ENCODE measurements at places on chromosomes 5 and 9.

DNA sequence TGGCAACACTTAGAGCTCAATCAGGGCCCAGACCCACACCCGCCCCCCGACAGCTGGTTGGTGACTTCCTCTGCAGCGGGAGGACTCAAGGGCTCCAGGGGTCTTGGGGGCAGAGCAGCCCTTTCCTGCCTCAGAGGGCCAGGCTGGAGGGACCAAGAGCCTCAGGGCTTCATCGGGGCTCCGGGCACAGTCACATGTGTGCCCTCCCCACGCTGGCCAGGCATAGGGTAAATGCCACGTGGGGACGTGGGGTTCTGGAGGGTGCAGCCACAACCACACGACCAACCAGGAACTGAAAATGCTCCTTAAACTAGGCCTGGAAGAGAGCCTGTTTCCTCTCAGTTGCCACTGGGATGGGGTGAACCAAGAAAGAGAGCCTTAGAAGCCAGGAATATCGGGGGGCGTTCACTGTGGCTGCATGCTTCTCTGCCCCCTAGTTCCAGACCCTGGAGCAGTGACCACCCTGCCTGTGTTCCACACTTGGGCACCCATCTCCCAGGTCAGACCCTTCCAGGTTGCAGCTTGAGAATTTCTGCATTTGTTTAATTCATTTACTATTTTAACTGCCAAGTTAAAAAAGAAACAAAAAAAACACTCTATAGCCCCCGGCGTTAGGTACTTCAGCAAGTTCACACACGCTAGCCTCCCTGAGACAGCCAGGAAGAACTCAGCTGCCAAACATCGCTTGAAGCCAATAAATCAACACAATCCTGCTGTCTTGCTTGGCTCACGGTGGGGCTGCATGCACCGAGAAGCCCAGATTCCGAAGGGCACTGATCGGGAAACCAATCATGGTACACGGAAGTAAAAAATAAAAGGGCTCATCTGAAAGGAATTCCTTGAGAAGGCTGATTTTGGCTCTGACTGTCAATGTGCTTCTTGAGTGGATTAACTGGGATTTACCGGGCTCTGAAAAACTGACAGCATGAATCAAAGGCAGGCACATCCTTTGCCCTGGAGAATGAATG is 56.1 kb upstream of the PHYKPL start:
- no peak for DNase-seq

DNA sequence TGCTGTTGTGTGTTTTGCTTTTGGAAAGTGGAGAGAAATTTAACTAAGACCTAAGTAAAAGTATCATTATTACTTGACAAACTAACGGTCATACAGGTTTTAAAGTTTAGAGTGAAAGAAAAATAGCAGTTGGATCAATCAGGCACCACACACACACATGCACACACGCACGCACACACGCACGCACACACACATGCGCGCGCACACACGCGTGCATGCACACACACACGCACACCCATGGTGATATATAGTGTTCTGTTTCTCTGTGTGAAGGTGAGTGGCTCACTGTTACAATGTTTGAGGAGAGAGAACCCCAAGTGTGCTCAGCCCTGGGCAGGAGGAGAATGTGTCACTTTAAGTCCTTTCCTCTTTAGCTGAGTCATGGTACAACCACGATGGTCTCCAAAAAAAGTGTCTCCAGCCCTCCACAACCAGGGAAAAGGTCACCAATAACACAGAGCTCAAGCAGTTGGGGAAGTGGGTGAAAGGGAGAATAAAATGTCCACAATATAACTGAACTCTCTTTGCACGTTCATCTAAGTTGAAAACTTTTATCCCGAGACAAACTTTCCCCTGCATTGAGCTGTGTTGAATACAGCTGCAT is 3.2 kb downstream of the ZNF366 start:
- no peak for DNase-seq

DNA sequence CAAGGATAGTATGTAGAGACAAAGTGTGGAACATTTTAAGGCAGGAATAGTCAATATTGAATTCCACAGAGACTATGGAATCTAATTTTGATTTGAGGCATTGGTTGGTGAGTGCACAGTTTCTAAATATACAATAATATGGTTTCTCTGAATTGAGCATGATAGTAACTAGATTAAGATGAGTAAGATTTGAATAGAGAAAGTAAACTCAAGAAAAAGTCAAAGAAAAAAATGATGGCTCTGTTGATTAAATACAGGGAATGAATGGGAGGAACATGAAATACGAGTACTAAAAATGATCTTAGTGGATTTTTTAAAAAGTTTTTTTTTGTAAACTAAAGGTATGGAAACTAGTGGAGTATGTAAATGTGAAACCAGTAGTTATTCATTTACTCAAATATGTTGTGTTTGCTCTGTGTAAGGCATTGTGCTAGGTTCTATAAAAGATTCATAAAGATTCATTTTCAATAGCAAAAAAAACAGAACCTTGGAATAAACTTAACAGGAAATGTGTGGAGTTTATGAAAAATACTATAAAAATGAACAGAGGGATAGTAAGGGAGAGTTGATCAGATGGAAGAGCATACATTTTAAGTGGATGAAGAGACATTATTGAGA is 101.2 kb downstream of the ZCCHC7 start:
- no peak for DNase-seq

DNA sequence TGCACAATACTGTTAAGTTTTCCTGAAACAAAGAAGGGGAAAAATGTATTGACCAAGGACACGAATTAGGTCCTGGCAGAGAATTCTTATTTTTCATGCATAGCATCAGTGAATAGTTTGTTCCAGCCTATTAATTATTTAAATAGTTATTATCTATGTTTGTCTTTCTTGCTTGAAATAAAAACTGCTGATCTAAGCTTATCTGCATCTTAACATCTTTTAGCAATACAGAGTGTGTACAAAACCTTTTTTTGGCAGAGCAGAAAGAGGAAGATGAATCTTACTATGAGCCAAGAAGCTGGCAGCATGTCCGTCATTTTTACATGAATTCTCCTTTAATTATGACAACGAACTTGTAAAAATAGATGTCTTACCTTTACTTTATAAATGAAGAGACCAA is 23.3 kb upstream of the PLPPR1 start:
- DNase-seq, result no peak

GRCh38 chr9:123395689-123396511 is 39.9 kb downstream of the CRB2 start:
- DNase-seq, result no peak

GRCh38 chr5:24602188-24602587 is 42.6 kb downstream of the CDH10 start:
- DNase-seq, result no peak

DNA sequence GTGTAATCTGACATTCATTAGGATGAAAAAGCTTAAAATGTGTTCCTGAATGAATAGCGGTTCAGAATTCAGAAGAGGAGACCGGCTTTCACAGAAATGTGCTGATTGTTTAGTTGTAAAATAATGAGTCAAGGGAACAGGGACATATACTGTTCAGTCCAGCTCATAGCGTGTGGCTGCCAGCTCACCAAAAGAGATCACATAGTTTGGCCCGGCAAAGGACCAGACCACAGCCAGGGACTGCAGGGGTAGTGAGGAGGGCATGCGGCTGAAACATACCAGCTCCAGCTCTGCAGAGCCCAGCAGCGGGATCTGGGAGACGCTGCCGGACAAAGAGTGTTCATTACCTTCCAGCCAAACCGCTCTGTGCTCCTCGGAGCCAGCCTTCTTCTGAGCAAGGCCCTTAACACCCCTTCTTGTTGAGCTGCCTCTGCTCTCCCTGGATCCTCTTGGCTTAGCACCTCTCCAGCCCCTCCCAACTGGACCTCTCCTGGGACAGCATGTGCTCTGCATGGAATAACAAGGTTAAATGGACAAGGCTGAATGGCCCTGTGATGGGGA is 116.8 kb upstream of the CNTLN start:
- no peak for DNase-seq

DNA sequence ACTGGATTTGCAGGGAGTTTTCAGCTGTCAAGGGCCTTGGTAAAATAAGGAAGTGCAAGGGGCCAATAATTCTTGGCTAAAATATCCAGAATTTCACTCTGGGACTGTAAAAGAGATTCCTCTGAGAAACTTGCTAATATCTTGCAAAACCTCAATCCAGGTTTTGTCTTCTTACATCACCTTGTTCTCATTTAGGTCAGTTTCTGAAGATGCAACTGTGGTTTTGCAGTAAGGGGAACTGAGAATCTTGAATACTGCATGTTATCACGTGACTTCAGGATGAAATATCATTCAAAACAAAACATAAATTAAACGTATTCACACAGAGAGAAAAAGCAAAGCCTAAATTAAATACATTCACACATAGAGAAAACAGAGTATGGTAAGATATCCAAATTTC is 35.0 kb upstream of the RIC1 start:
- peak; percentile 92 for DNase-seq

DNA sequence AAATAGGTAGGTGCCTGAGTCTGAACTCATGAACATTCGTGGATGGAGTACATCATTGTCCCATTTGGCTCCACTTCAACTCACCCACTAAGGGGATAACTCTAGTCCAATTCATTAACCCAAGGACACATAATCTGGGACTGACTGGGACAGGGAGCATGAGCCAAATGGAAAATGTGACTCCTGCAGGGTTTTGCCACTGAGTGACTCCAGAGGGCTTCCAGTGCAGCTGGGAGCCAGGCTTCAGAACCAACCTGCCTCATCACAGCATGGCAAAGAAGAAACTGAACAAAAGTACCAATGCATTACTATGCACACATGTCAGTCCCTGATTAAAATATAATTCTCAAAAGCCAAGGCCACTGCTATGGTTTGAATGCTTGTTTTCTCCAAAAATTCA is 159.7 kb upstream of the SNX2 start:
- DNase-seq, result no peak

DNA sequence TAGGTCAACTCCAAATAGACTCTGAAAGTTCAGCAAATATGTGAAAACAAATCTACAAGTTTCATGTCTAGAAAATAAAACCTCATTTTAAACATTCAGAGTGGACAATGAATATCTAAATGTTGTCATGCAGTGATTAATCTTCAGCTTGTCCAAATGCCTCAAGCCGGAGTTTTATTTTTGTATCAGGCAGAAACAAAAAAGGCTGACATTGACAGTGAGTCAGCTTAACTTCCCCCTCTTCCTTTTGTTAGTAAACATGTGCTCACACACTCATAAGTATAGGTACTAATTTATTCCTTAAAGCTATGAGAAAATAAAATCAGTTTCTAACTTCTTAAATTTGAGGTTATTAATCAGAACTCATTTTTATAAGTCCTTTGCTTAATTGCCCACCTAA is 467.9 kb upstream of the DAB2 start:
- DNase-seq, result no peak

DNA sequence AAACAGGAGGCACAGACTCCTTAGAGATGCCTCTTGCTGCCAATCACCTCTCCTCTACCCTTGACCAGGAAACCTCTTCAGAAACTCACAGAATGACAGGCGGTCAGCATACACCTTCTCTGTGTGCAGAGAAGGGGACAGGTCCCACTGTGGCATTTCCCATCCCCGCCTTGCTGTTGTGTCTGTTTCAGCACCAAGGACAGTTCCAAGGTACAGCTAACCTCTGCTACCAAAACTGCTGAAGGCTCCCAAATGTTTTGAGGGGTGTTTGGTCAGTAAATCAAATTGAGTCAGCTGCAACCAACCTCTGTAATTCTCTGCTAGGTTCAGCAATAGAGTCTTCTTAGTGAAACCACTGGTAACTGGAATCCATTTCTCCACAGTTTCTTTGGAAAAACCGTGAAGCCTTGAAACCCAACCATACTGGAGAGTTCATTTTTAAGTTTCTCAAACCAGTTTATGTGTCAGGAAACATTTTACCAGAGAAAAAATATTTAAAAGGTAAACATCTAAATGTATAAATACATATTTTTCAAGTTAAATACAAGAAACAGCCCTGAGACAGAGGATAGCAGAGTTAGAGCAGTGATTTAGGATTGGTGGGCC is 122.0 kb downstream of the DRD1 start:
- no peak for DNase-seq

DNA sequence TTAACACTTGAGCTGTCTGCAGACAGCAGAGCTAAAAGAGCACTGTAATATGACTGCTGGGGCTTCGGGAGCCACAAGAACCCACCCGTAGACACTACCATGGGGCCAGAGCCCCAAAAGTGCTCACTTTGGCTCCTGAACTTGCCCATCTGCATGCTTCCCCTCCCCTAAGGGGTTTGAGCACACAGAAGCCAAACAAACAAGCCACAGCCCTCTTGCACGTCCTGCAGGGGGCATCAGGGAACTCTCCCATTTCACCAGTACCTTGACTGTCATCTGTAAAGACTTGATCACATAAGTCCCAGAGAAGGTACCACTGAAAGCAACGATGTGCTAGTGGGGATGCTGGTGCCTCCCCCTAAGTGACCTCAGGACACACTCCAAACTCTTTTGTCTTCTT is 681.8 kb downstream of the SEMA5A start:
- DNase-seq, result peak; percentile 22

DNA sequence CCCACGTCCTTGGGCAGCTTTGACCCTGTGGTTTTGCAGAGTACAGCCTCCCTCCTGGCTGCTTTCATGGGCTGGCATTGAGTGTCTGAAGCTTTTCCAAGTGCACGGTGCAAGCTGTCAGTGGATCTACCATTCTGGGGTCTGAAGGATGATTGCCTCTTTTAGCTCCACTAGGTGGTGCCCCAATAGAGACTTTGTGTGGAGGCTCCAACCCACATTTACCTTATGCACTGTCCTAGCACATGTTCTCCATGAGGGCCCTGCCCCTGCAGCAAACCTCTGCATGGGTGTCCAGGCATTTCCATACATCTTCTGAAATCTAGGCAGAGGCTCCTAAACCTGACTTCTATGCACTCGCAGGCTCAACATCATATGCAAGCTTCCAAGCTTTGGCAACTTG is 644.2 kb upstream of the CDH9 start:
- DNase-seq, result no peak
